ENCODE measurements at places on chromosomes 4 and X. TPM values are rescaled to one million over a fixed set of nuclear protein-coding genes. Genes with fewer than 3 reads are reported as not detected.

DNA sequence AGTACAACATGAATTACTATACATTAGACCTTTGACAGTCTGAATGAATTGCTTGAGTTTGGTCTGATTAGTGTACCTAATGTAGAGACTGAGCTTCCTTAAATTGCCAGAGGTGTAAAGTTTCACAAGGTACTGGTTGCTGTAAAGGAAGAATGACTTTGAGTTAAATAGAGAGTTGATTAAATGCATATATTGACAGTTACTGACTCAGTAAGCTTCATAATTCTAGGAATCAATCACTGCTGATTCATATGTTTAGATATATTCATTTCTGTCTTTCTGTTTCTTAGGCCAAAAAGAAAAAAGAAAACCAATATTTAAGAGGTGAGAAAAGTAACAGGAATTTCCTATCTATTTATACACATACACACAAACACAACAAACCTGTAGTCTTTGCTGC, 16.2 kb upstream of the ART3 start:
- no peaks in the 10 kb centered on the region for H3K36me3 ChIP-seq
- peaks cover 27% of the 10 kb centered on the region for H3K27me3 ChIP-seq
- no peak overlapping the region for H3K27ac ChIP-seq
- no peak overlapping the region for H3K4me3 ChIP-seq

DNA sequence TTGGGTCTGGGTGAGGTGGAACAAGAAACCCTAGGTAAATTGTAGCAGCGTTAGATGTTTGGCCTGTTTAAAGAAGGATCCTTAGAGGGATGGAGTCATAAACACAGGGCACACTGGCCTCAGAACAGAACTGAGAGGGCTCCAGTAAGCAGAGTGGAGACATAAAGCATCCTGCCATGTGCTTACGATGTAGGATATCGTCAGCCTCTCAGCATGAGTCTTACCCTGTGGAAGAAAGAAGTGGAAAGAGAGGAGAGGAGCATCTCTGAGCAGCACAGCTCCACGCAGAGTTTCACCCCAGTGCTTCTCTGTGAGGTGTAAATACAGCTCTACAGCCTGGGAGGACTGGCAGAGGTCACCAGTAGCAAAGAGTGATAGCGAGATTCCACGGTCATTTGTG, 27.8 kb upstream of the SORBS2 start:
- H3K4me1 ChIP-seq = no peaks in the 10 kb centered on the region
- no peak overlapping the region for H3K27ac ChIP-seq
- DNase-seq = no peak
- H3K4me3 ChIP-seq = no peak overlapping the region
- H3K27me3 ChIP-seq = no peaks in the 10 kb centered on the region
- H3K36me3 ChIP-seq = no peaks in the 10 kb centered on the region

GRCh38 chrX:41090568-41091238, 5.5 kb downstream of the USP9X start:
- H3K27ac ChIP-seq = no peak overlapping the region
- no peak for DNase-seq
- no peaks in the 10 kb centered on the region for H3K36me3 ChIP-seq
- no peaks in the 10 kb centered on the region for H3K27me3 ChIP-seq
- peaks cover 26% of the 10 kb centered on the region for H3K4me1 ChIP-seq

GRCh38 chr4:5912614-5913019, 19.7 kb upstream of the CRMP1 start:
- H3K4me3 ChIP-seq = no peak overlapping the region
- no peaks in the 10 kb centered on the region for H3K36me3 ChIP-seq
- no peak overlapping the region for H3K27ac ChIP-seq
- no peak for DNase-seq
- peaks cover 5% of the 10 kb centered on the region for H3K27me3 ChIP-seq

- DNase-seq = no peak
- no peaks in the 10 kb centered on the region for H3K4me1 ChIP-seq
- no peak overlapping the region for H3K27ac ChIP-seq
- H3K4me3 ChIP-seq = no peak overlapping the region
- H3K27me3 ChIP-seq = no peaks in the 10 kb centered on the region
- no peaks in the 10 kb centered on the region for H3K36me3 ChIP-seq
These were observed 558.3 kb upstream of the GRIA3 start for GRCh38 chrX:122625821-122626220.

Gene REPS2
- 0.35 TPM for total RNA-seq

DNA sequence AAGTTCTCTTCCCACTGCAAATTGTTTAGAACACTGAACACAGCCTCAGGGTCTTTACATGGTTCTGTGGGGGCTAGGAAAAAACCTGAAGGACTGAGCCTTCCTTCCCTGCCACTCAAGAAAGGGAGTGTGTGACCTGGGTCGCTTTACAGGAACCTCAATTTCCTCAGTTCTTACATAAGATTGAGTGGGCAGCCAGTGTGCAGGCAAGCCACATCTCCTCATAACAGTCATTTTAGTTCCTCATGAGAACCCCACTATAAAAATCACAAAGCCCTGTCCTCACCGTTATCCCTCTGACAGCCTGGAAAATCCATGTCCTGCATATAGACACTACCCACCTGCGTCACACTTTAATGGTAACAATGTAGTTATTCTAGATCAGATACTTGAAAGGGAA, 2.1 kb upstream of the ETDC start:
- no peaks in the 10 kb centered on the region for H3K36me3 ChIP-seq
- DNase-seq = no peak
- H3K27ac ChIP-seq = no peak overlapping the region
- peaks cover 9% of the 10 kb centered on the region for H3K4me1 ChIP-seq
- H3K4me3 ChIP-seq = no peak overlapping the region

All from T-helper 17 cell (primary cell).